ENCODE measurements at places on chromosomes 2 and 18.

DNA sequence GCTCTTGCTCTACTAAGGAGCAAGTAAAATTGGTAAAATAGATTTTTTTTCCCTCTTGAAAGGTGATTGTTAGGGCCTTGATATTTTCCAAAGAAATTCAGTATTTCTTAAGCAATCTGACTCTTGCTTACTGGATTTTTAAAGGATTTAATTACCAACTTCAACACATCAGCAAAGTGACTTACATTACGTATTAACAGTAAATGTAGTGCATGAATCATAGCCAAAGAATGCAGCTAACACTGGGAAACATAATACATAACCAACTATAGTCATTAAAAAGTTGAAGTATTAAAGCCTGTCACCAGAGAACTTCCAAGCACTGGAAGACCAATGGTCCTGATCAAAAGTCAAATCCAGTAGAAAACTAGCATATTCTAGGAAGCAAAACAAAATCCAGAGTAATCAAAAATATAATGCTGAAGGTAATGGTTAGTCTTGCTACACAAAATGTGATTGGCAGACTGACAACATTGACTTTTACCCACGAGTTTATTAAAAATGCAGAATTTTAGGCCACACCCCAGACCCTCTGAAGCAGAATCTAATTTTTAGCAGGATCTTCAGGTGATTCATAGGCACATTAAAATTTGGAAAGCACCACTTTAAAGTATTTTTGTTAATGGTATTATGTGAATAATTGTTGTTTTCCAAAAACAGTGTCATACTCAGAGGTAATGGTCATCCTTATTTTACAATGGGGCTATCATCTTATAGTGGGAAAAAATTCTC is 31.8 kb upstream of the CAVIN2 start:
- DNase-seq, result no peak

DNA sequence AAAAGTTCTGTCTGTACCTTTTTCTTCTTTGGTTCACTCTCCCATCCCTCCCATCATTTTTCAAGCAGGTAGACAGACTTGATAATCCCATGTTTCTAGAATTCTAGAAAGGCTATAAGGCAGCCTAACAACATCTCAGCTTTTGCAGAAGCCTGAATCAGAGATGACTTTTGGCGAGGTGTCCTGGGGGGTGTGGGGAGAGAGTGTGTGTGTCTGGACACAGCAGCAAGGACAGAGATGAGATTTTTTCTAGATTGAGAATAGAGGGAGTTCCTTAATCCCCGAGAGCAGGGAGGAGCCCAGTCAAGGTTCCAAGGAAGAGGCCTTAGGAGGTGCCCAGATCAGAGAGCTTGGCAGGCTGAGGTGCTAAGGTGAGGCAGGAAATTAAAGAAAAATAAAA is 22.0 kb upstream of the LAPTM4A start:
- DNase-seq, result no peak

DNA sequence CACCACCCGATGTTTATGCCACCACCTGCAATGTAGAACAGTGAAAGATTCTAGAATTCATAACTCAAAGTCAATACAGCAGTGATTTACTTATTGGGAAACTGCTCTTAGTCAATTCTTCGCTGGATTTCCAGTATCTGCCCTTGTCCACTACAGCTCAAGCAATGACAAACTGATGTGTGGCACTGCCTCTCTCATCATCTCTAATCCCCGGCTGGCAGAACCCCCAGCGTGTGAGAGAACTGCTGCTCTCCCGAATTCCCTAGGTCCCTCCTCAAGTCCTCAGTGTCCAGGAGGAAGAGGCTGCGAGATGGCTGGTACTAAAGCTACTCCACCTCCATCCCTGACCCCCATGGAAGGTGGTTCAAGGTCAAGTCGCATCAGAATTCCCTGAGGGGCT is 1.6 kb downstream of the TXNL4A start:
- no peak for DNase-seq

DNA sequence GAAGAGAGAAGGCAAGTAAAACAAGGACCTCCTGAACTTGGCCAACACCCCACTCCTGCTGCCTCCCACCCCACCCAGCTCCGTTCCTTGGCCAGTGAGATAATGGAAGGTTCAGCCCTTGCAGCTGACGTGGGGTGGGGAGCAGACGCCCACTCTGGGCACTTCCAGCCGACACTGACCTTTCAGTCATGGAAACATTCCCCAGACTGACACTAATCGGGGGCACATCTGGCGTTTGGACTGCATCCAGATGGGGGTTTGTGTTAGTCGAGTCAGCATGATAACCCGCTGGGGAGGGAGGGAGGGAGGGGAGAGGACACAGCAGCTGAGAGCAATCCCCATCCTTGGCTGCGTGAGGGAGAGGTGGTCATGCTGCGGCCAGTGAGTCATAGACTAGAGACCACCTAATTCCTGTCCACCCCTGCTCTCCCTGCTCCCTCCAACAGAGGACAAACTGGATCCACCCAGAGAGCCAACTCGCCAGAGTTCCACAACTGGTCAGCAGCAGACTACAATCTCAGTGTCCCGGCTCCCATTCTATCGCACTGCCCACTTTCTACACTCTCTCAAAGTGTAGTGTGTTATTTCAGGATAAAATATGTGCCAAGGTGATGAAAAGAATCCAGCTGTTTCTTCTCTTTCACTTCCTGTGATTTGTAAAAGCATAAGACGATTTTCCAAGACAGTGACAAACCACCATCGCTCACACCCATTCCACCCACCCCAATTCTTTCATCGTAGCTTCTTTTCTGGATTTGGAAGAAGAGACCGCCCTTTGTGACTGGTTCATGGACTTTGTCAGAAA is 115.4 kb upstream of the PKDCC start:
- DNase-seq, result no peak

- peak; percentile 20 for DNase-seq
These were observed 864 bp upstream of the XPO1 start for GRCh38 chr2:61538920-61539520.

Measured in T-helper 9 cell (primary cell).